ENCODE measurements at places on chromosomes 1 and 21.

GRCh38 chr1:110136911-110137310, 13.4 kb upstream of the SLC6A17 start:
- peak; percentile 79 for DNase-seq

GRCh38 chr1:225508538-225509375, 80.9 kb upstream of the LBR start:
- DNase-seq: no peak

- DNase-seq: no peak
Observed at GRCh38 chr1:61391730-61392129, 309.4 kb downstream of the NFIA start.

- peak; percentile 81 for DNase-seq
Observed at GRCh38 chr1:153404768-153405167, 11.6 kb upstream of the S100A7A start.

- DNase-seq: no peak
Observed at GRCh38 chr1:155284476-155284875, 7.2 kb downstream of the HCN3 start.

DNA sequence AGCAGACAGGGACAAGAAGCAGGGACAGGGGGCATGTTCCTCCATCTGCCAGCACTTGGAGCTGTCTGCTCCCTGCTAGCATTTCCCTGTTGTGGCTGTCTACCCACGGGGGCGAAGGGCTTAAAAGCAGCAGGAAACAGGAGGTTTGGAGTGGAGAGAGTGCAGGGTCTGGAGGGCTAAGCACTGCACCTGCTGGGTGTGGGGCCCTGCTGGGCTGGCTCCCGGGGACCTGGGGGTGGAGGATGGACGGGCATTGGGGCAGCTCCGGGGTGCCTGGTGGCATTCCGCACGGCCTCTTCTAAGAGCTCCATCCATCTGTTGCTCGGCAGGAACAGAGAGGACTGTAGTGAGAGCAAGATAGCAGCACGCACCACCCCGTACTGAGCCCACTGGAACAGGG, 21.2 kb downstream of the LRRC71 start:
- DNase-seq: no peak

GRCh38 chr1:30108186-30108585, 615.2 kb downstream of the MATN1 start:
- DNase-seq: no peak

DNA sequence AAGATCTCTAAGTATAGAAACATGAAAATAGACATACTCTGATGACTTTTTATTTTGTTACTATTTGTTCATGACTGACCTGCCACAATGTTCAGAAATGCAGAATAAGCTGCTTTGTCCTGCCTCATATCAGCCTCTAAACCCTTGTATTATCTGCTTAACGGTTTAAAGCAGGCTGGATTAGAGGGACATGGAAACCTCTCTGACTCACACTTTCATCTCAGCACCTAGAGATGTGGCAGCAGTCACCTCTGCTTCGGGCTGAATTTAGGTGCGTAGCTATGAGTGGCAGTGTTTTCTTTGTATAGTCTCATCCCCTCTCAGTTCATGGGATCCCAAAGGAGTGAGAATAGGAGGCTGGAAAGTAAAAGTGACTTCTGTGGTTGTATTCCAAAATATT, 255.4 kb downstream of the RGS7 start:
- DNase-seq: no peak

DNA sequence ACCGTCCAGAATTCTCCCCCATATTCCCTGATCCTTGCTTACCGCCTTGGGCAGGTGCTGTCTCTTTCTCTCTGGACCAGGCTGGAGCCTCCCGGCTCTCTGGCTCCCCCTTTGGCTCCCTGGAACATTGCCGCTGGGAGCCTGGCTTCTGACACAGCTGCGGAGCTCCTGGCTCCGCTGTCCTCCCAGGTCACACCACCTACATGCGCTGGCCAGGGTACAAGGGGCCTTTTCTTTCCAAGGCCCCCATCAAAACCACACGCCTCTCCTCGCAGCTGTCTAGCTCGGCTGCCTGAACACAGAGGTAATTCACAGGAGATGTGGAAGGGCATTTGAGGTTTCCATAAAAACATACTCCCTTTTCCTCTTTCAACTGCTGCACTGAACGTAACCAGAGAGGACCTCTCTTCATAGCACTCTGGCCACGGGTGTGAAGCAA, 7.5 kb upstream of the ZNF648 start:
- DNase-seq: peak; percentile 74

DNA sequence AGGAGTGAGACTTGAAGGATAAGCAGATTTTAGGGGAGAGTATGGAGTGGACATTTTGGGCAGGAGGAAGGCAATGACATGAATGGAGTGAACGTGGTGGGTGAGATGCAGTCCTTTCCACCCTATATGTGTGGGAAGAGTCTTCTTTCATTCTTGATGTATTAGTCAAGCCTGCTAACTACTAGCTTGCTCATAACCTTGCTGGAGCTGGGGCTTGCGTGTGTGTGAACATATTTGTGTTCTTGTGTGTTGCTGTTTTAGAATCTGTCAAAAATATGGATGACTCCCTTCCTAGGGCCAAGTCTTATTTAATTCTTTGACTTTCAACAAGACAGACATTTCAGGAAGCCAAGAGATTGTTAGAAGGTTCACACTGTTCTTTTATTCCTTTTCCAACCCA, 132.7 kb downstream of the UCK2 start:
- no peak for DNase-seq

GRCh38 chr1:40973912-40974311, 5.6 kb upstream of the CTPS1 start:
- no peak for DNase-seq

DNA sequence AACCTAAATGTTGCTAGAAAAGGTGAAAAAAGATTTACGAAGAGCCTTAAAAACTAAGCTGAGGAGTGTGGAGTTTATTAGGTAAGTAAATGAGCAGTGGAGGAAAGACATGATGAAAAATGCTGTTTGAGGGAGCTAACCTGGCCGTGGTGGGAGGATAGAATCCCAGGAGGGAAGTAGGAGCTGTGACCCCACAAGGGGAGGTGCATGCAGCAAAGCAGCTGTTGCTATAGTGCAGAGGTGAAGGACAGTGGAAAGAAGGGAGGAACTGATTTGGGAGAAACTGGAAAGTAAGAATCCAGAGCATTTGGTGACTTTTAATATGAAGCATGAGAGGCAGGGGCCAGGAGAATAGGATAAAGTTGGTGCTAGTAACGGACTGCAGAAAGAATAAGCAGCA, 271.7 kb upstream of the ADGRL2 start:
- DNase-seq: no peak

- no peak for DNase-seq
Observed at GRCh38 chr1:43065616-43066399, 106.3 kb downstream of the EBNA1BP2 start.

GRCh38 chr21:44716984-44717383, 5.6 kb upstream of the TSPEAR start:
- DNase-seq: no peak

- DNase-seq: no peak
Observed at GRCh38 chr1:160346463-160346862, 3.3 kb downstream of the NCSTN start.

GRCh38 chr1:35448344-35448801, 108.8 kb downstream of the KIAA0319L start:
- DNase-seq: no peak

- DNase-seq: no peak
Observed at GRCh38 chr21:22728091-22728490, 1729.9 kb downstream of the NCAM2 start.

DNA sequence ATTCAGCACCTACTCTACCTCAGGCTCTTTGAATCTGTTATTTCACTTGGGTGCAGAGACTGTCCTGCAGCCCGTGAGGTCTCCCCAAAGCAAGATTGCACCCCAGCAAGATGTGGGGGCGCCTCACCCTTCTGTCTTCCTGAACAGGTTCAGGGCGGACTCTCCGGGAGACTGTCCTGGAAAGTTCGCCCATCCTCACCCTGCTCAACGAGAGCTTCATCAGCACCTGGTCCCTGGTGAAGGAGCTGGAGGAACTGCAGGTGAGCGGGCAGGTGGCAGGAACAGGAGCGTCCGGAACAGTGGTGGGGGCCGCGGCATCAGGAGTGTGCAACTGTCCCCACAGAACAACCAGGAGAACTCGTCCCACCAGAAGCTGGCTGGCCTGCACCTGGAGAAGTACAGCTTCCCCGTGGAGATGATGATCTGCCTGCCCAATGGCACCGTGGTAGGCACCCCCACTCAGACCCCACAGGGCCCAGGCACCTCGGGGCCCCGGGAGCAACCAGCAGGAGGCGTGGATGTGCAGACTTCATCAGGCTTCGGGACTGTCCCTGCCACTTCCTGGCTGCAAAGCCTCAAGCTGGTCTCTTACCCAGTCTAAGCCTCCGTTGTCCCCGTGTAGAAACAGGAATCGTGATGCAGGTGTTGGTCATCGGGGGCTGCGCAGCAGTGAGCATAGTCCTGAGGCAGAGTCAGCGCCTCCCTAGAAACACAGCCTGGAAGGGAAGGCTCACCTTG, 5.9 kb upstream of the MTFR1L start:
- DNase-seq: no peak

GRCh38 chr1:10795276-10796021, 997 bp downstream of the CASZ1 start:
- DNase-seq: peak; percentile 36

DNA sequence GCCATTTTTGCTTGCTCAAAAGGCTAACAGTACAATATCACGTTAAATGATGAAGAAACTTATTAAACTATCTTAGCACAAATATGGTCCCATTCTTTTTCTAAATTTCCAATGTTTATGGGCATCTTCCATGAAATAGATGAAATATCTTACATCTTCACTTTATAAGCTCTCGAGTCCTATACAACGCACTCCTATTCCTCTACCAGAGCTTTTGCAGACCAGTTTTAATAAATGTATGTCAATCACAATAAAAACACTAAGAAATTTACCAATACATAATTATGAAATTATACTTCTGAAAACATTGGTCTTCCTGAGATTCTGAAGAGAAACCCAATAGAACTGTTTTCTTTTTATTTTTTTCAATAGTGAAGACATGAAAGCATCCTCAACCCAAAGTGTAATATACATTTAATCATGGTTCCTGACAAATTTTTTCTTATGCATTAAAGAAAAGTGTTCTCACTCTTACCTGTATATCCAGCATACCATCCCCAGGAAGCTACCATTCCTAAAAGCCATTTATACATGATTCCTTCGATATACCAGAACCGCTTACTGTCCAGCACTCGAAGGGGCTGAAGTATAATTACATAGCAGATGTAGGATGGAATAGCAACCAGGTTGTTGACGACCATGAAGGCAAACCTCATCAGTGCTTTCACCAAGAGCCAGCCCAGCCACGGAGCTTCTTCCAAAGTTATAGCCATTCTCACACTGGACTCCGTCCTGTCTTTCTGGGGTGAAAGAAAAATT, 1.8 kb downstream of the LPGAT1 start:
- DNase-seq: no peak

- DNase-seq: no peak
Observed at GRCh38 chr1:221635305-221635704, 106.6 kb downstream of the DUSP10 start.

DNA sequence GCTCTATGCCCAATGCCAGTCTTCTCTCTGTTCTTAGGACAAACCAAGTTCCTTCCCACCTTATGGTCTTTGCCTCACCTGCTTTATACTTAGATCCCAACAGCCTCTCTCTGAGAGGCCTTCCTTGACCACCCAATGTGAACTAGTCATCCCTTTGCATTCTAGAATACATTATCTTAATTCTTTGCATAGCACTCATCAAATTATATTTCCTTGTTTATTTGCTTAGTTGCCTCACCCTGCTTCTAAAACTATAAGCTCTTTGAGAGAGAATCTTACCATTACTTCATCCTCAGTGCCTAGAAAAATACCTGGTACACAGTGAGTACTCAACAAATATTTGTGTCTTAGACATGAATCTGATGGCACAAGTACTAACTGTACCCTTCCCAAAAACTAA, 8.0 kb downstream of the PIGP start:
- DNase-seq: no peak

GRCh38 chr21:36347278-36347961, 27.4 kb downstream of the MORC3 start:
- DNase-seq: no peak

GRCh38 chr1:47650205-47650604, 212.4 kb downstream of the FOXD2 start:
- DNase-seq: no peak

DNA sequence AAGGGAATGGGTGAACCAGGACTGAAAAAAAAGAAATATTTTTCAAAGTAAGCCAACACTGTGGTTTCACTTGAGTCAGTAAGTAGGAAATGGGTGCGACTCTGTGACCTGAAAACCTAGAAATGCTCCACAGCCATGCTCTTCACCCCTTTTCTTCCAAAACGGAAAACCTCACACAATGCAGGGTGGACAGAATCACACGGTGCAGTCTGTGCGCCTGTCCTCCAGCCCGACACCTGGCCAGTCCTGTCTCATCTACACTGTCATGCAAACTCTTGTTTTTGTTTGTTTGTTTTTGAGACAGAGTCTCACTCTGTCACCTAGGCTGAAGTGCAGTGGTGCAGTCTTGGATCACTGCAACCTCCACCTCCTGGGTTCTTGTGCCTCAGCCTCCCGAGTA, 53.3 kb downstream of the B3GALT5 start:
- no peak for DNase-seq

- no peak for DNase-seq
Observed at GRCh38 chr1:225651376-225651871, 1.5 kb downstream of the ENAH start.

DNA sequence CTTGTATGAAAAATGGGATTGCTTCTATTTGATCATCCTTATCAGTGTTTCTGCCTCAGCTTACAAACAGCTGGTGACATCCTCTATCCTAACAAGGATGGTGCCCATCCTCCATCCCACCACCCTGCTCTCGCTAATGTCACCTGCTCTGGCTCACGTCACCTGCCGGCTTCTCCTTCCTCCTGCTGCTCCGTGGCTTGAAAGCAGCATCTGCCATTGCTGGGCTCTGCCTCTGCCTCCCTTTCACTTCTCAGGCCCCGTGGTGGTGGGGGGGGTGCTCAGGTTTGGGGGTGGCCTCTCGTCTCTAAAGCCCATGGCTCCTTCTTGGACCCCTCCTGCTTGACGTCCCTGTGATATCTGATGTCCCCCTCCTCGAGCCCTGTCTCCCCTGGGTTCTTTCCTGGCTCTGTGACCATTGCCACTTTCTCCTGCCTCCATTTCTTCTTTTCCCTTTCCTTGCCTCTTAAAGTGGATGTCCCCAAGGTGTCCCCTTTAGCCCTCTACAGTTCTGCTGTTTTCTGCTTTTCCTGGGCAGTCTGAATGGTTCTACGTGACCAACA, 135.5 kb upstream of the ERRFI1 start:
- DNase-seq: no peak

- no peak for DNase-seq
Observed at GRCh38 chr1:37974567-37974966, 15.3 kb downstream of the SF3A3 start.
